ENCODE measurements at places on chromosomes 6 and 20.

DNA sequence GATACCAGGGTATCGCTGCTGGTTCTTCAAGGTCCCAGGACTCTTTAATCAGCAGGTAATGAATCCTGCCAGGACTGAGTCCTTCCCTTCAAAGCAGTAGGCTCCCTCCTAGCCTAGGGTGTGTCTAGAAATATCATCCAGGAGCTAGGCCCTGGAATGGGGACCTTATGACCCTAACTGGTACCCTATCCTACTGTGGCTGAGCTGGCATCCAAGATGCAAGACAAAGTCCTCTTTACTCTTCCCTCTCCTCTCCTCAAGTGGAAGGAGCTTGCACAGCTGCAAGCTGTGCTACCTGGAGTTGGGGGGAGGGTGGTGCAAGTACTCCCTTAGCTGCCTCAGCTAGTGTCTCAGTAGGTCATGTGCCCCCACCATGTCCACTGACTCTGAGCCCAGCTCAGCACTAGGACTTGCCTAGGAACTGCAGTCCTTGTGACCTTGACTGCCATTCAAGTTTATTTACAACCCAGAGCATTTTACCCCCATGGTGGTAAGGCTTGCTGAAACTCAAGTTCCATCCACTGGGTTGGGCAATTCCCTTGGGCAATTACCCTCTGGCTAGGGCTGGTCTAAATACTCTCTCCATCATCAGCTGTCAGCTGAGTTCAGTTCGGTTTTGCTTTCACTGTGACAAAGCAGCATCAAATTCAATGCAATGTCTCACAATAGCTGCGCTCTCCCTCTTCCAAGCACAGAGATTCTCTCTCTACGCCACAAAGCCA lies 48.4 kb upstream of the TOP1 start:
- DNase-seq, result no peak

- DNase-seq, result peak; percentile 19
Observed at GRCh38 chr6:150006961-150007464, 18.3 kb downstream of the RAET1L start.

DNA sequence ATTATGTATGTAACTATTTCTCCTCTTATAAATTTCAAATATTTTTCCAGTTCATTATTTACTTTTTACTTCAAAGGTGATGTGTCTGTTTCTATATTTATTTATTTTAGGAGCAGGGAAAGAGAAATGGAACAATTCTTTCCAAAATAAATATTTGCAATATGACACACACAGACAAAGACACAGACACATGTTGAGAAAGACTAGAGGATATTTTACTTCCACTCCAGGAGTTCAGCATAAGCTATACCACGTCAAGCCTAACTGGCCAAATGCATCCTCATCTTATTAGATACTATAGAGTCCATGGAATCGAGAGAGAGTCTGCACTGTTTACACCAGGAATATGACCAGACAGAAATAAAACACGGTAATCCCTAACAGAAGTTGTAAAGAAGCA lies 13.3 kb downstream of the RALGAPA2 start:
- DNase-seq, result no peak

- no peak for DNase-seq
Observed at GRCh38 chr6:42378536-42378935, 73.2 kb downstream of the TRERF1 start.

DNA sequence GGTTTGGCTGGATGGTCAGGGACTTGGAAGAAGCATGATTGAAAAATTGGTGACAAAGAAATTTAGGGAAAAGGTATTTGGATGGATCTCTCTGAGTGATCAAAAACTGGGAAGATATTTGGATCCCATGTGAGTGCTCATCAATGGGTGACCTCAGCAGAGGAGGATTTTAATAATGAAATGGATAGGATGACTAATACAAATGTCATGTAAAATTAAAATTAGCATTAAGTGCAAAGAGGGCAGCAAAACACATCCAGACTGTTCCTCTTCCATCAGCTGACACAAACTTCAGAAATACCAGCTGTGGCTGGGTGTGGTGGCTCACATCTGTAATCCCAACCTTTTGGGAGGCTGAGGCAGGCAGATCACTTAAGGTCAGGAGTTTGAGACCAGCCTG lies 151.7 kb downstream of the THBS2 start:
- DNase-seq, result peak; percentile 81

GRCh38 chr20:54368570-54368969 lies 106.8 kb upstream of the DOK5 start:
- DNase-seq, result no peak

GRCh38 chr6:14440940-14441781 lies 323.6 kb downstream of the CD83 start:
- DNase-seq, result peak; percentile 66

DNA sequence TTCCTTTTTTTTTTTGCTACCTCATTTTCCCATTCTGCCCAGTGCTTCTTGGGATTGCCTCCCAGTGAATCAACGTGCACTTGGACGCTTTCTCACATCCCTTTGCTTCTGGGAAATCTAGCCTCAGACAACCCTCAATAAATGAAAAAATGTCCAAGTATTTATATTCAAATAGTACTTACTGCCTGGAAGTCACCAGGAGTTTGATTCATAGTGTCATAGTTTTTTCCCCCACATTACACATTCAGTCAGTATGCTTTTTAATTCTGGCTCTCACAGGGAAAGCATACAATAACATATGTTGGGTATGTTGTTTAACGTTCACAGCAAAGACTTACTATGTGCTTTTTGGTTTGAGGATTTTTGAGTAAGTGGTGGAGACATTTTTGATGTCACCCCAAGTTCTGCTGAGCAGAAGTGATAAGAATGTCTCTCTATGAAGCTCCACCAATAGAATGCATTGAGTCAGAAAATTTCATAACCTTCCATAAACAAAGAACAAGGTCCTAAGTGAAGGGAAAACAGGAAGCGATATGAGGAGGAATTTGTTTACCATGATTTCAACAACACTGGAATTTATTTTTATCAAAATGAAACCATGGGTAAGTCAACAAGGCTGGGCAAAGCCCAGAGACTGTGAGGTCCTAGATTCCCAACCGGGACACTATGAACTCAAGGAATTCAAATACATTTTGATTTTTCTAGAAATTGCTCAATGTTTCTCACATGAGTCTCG lies 301.2 kb upstream of the BMP2 start:
- DNase-seq, result no peak

DNA sequence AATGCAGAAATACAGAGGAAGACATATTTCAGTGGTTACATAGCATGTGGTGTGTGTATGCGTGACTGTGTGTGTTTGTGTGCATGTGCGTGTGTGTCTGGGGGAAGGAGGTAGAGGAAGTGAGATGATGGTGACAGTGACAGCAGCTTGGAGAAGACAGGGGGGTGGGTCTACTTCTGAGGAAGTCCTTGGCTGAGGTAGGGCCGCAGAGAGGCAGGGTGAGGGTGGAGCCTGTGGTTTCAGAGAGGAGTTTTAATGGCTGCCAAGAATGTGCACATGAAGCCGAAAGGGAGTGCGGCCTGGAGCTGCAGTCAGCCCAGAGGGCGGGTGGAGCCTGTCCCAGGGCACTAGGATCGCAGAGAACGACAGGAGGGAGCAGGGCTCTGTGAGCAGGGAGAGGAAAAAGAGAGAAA lies 22.7 kb upstream of the RNF24 start:
- DNase-seq, result peak; percentile 90

DNA sequence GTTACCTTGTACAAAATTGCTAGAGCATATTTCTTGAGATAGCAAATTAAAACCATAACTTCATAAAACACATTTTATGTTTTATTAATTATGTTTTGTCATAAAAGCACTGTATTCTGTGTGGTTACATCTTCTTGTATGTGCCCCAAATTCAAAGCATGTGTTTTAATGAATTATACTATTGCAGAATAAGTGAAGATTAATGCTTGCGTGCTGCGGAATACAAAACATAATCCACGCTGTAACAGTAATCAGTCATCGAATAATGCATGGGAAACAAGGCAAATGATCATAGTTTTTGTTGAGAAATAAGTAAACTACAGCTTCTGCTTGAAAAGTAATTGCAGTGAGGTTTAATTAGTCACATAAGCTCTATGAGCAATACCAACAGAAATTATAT lies 459.2 kb upstream of the SOX4 start:
- no peak for DNase-seq

- DNase-seq, result no peak
Observed at GRCh38 chr20:17762873-17763557, 63.2 kb downstream of the BANF2 start.

DNA sequence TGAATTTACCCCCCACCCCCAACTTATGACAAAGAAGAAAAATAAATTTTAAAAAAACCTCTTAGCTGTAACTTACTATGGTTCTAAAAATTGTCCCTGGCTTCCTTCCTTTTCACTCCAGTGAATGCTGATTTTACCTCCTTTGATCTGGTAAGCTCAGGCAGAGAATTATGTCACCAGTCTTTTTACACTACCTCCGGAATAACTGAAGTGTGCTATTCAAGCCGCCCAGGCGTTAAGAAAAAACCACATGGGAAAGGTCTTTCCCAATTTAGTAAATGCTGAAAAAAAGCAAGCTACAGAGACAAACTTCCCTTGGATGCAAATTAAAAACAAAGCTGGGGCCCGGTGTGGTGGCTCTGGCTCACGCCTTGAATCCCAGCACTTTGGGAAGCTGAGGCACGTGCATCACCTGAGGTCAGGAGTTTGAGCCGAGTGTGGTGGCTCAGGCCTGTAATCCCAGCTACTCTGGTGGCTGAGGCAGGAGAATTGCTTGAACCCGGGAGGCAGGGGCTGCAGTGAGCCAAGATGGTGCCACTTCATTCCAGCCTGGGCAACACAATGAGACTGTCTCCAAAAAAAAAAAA lies 12.4 kb downstream of the SNX5 start:
- no peak for DNase-seq

GRCh38 chr20:22020201-22020600 lies 314.7 kb downstream of the PAX1 start:
- DNase-seq, result no peak

GRCh38 chr6:317060-317447 lies 24.8 kb downstream of the DUSP22 start:
- no peak for DNase-seq

DNA sequence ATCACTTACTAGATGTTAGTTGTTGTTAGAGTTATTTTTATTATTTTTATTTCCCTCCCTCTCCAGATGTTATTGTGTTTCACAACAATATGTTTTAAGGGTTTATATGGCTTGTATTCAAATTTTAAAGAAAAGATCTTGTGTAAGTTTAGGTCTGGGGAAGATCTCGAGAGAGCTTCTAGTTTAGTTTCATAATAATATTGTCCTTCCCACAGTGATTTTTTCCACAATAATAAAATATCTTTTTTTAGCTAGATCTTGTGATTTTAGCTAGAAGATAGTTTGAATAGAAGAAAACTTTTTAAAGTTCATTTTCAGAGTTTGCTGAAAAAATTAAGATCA lies 55.0 kb downstream of the ADGRG6 start:
- DNase-seq, result no peak

DNA sequence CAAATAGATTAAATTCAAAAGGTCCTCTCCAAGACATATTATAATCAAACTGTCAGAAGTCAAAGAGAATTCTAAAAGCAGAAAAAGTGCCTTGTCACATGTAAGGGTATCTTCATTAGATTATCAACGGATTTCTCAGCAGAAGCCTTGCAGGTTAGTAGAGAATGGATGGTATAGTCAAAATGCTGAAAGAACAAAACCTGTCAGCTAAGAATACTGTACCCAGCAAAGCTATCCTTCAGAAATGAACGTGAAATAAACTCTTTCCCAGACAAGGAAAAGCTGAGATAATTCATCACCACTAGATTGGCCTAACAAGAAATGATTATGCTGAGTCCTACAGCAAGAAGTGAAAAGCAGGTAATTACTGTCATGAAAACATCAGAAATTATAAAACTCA lies 92.9 kb downstream of the STXBP5 start:
- DNase-seq, result no peak

DNA sequence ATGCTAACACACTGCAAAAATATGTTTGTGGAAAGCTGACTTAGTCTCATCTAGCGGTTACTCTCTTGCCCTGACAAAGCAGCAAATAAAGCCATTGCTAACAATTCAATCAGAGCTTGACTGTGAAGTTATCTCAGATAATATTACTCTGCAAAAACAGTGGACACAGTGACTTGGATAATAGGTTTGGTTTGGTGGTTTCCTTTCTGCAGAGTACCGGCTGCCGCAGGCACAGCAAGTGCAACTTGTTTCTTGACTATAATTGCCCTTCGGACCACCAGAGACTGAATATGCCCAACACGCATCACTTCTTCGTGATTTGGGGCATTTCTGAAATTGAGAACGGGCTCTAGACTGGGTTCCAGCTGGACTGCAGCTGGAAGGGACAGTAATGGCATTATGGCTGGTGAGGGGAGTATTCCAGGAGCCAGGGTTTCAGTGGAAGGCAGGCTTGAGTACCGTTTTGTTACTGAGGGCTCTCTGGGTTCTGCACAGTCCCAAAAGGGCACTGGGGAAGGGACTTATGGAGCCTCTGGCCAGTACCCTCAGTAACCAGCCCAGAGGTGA lies 40.0 kb downstream of the DSTN start:
- DNase-seq, result no peak

GRCh38 chr6:86595641-86596040 lies 341.7 kb upstream of the HTR1E start:
- DNase-seq, result no peak

GRCh38 chr6:40280231-40280630 lies 306.9 kb downstream of the LRFN2 start:
- no peak for DNase-seq

- peak; percentile 43 for DNase-seq
Observed at GRCh38 chr20:20457392-20458126, 89.7 kb downstream of the INSM1 start.

- no peak for DNase-seq
Observed at GRCh38 chr20:25271486-25272222, 23.8 kb downstream of the PYGB start.

DNA sequence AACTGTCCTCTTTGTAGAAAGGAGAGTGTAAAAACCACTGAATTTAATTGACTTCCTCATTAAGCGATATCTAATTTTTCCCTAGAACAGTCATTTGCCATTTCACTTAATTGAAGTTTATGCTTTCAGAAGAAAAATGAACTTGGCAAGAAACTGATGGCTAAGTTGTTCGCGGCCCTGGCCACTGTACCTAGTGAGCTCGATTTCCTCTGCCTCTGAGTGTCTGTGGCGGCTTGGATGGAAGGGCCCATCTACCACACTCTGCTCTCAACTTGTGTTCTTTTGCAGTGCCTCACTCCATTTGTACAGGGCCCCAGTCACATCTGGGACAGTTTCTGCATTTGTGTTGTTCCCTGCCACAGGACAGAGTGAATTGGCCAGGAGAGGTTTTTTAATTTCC lies 102.9 kb downstream of the BCAS1 start:
- DNase-seq, result no peak

- no peak for DNase-seq
Observed at GRCh38 chr6:24988562-24988961, 52.8 kb upstream of the RIPOR2 start.

GRCh38 chr20:51543422-51543788 lies 886 bp upstream of the NFATC2 start:
- no peak for DNase-seq

GRCh38 chr6:10759884-10760329 lies 12.3 kb downstream of the TMEM14B start:
- DNase-seq, result peak; percentile 53

DNA sequence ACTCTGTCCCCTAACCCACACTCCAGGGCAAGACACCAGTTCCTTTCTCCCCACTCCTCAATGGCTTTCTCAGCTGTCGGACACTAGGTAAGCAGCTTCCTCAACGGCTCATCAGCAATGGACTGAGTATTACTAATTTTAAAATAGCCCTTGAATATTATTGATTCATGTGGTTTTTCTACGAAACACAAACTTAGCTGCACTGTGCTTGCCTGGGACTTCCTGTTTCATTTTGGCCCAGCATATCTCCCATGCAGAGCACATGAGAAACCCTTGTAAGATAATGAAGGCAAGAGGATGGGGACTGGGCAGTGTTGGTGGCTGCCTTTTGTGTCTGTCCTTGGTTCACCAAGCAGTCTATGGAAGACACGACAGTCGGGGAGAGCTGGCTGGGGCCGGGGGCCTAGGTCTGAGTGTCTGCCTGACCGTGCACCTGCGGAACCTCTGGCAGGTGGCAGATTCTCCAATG lies 48.9 kb downstream of the RNASET2 start:
- no peak for DNase-seq

Measured in EH (cell line).